ENCODE measurements at places on chromosomes 6 and 20.

GRCh38 chr6:449486-450419, 58.2 kb downstream of the IRF4 start:
- DNase-seq = no peak

- DNase-seq = no peak
These were observed 1349.6 kb downstream of the EPHA7 start for GRCh38 chr6:92069781-92070180.

GRCh38 chr20:59412875-59413284, 112.5 kb downstream of the EDN3 start:
- DNase-seq = no peak

- peak; percentile 58 for DNase-seq
These were observed 19.0 kb downstream of the PXDC1 start for GRCh38 chr6:3732345-3733141.

- DNase-seq = no peak
These were observed 166.3 kb upstream of the DTNBP1 start for GRCh38 chr6:15829156-15829555.

DNA sequence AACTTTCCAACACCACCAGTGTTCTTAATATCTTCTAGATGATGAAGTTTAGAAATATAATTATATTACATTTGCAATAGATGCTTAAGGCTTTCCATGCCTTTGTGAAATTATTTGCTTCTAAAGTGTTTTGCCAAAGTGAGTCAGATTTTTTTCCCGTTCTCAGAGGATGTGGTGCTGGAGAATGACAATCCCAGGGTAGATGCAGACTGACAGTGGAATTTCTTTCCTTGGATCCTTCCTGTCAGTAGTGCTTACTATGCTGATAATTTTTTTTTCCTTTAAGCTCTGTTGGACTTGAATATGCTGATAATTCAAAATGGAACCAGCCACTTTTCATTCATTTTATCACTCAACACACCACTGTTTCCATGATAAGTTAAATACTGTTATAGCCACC, 59.9 kb upstream of the SOX4 start:
- DNase-seq = no peak

DNA sequence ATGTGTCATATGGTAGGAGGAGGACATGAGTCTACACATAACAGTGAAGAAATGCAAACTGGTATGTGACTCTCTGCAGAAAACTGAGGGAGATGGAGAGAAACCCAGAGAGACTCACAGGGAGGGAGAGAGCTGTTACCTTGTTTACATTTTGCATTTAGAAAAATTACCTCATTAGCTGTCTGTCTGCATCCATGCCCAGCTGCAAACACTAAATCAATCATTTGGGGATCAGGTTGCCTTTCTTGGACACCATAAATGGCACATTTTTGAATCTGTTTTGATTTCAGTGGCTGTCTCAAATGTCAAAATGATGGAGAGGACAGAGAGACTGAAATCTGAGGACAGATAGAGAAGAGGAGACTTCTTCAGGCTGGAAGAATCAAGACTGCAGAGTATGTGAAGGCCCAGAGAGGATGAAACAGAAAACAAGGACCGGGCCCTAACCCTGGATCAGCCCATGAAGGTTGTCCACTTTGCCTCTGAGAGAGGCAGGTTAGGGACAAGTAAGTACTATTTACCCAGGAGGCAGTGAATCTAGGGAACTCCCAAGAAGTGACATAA, 92.2 kb downstream of the UNC5CL start:
- no peak for DNase-seq

DNA sequence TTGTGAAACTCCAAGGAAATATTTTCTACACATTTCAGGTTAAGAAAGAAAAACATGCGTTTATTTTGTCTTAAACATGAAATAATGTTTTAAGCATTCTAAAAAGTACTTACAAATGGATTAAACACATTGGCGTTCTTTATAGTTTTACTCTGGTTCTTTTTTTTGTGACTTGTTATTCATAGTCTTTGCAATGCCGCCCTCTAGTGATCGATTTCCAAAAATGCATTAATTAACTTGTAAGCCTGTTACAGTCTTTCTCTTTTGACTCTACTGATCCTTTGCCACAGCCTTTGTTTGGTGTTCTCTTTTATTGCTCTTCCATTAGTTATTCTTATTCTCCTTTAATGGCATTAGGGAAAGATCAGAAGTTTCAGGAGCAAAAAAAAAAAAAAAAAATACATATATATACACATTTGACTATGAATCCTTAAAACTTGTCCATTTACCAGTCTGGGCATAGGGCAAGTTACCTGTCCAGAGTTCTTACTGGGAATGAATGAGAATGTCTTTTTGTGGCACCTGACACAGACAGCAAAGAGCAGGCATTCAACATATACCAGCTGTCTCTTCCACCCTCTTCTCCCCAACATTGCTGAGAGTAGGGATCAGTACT, 59.9 kb downstream of the MACROD2 start:
- DNase-seq = peak; percentile 71

DNA sequence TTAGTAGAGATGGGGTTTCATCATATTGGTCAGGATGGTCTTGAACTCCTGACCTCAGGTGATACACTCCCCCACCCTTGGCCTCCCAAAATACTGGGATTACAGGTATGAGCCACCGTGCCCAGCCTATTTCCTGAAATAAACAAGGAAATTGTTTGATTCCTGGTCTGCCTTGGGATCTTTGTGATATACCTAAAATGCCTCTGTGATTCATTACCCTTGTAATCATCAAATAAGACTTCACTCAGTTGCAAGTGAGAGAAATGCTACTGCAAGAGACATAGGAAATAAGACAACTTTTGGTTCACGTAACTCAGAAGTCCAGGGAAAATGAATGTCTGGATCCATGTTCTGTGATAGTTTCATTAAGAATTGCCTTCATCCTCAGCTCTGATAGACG, 173.2 kb upstream of the MARCKS start:
- DNase-seq = no peak

DNA sequence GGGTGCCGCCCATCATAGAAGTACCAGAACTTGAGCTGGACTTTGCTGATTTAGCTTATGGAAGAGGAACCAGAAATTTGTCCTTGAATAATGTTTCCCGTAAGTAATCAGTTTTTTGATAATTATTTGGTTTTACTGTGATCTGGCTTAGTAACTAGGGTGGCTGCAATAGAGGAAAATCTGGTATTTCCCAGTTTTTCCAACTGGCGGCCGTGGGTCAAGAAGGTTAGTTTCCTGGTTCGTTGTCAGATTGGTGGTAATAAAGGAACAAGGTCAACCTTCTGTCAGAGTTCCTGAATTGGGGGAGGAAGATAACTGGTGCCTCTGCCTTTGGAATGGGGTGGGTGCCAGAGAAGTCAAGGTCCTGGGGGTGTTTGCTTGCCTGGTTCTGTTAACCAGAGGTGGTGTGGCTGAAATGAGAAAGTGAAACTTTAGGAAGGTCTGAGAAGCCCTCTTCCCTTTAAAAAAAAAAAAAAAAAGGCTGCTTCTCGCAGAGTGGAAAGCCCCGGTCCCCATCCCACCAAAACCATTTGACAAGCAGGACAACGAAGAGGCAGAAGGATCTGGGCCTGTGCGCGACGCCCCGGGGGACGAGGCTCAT, at the start of gene CALHM6:
TSS of gene CALHM6 (plus strand) at position 45 of the 601 bp plus-strand sequence. CDS start at position 600, 555 bp downstream.
- DNase-seq = no peak

- DNase-seq = no peak
These were observed 25.7 kb downstream of the EZR start for GRCh38 chr6:158793432-158793831.

DNA sequence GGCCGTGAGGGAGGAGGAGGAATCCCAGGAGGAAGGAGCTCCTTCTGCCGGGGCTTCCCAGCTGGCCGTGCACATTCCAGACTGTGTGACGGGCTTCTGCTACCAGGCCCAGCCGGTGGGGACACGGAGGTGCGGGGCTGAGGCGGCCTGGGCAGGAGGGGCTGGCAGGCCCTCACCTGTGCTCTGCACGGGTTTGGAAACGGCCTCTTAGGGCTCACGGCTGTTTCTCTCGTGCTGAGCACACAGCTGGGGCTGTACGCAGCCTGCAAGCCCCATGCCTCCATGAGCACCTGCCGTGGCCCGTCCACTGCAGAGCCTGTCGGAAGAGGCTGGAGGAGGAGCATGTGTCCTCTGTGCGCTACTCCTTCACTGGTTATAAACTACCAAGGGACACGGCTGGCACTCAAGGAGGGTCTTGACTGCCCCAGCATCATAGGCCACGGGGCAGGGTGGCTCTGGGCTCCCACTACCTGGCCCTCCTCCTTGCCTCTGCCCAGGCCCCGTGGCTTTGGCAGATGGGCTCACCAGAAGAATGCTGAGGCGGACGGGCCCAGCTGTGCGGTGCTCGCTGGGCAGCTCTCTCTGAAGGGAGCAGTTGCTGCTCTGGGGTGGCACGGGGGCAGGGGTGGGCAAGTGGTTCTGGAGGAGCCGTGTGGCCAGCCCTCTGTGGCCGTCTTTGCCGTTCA, 15.8 kb downstream of the NPEPL1 start:
- DNase-seq = no peak

- DNase-seq = no peak
These were observed 20.5 kb downstream of the ITPR3 start for GRCh38 chr6:33641602-33642001.
